Naive thymus-derived CD4-positive, alpha-beta T cell (primary cell): ENCODE measurements at places on chromosomes 4 and X. TPM values are rescaled to one million over a fixed set of nuclear protein-coding genes. Genes with fewer than 3 reads are reported as not detected.

NUDT11 gene
- 0.78 TPM for total RNA-seq

GRCh38 chr4:53778155-53778554, 186.9 kb upstream of the LNX1 start:
- H3K27ac ChIP-seq, result no peak overlapping the region
- DNase-seq, result no peak
- H3K27me3 ChIP-seq, result no peaks in the 10 kb centered on the region
- no peaks in the 10 kb centered on the region for H3K36me3 ChIP-seq
- H3K4me1 ChIP-seq, result no peaks in the 10 kb centered on the region

DNA sequence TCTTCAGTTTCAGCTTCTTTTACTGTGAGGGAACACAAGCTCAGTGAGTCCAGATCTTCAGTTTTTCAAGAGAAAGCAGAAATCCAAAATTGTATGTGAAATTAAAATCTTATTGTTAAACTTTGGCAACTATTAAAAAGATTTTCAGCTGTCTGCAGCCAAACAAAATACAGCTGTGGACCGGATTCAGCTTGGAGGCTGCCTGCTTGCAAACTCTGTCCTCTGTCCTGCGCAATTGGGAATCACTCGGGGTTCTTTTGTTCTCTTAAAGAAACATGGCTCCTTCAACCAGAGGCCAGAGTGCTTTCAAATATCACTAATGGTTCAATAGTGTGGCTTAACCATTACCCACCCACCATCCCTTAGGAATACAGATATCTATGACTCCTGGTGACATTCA, 201.2 kb downstream of the CHIC2 start:
- H3K4me1 ChIP-seq, result no peaks in the 10 kb centered on the region
- H3K27me3 ChIP-seq, result no peaks in the 10 kb centered on the region
- no peak overlapping the region for H3K27ac ChIP-seq

GRCh38 chrX:19839770-19840254, 47.6 kb downstream of the SH3KBP1 start:
- DNase-seq, result no peak
- H3K27ac ChIP-seq, result no peak overlapping the region
- peaks cover 13% of the 10 kb centered on the region for H3K4me1 ChIP-seq

- H3K4me1 ChIP-seq, result no peaks in the 10 kb centered on the region
- H3K36me3 ChIP-seq, result no peaks in the 10 kb centered on the region
- no peaks in the 10 kb centered on the region for H3K27me3 ChIP-seq
These were observed 438.0 kb upstream of the CPEB2 start for GRCh38 chr4:14564281-14564680.
